ENCODE measurements at places on chromosomes 4 and X.

- DNase-seq, result no peak
Observed at GRCh38 chr4:89110541-89110985, 770 bp upstream of the TIGD2 start.

GRCh38 chr4:74161666-74162450 is 3.9 kb downstream of the MTHFD2L start:
- DNase-seq, result no peak

DNA sequence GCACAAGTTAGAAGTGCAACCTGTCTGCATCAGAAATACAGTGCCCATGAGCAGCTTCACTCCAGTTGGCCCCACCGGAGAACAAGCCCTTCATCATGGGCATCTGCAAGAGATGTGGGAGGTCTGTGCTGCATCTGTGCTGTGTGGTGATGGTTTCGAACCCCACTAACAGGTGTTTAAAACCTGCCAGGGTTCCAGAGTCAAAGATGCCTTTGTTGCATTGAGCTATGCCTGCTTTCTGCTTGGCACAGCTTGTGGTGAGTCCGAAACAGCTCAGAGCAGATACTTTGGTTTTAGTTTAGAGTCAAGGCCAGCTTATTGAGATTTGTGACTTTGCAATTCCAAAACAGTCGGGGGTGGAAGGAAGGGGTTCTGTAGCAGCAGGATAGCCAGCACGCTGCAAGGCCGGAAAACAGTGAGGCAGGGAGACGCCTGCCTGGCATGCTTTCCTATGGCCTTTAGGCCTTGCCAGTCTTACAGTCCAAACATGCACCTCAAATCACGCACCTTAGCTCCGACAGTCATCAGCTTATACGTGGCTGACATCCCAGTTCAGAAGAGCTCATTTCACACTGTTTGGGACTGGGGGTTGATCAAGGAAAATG is 21.8 kb downstream of the MAGEA9 start:
- no peak for DNase-seq

DNA sequence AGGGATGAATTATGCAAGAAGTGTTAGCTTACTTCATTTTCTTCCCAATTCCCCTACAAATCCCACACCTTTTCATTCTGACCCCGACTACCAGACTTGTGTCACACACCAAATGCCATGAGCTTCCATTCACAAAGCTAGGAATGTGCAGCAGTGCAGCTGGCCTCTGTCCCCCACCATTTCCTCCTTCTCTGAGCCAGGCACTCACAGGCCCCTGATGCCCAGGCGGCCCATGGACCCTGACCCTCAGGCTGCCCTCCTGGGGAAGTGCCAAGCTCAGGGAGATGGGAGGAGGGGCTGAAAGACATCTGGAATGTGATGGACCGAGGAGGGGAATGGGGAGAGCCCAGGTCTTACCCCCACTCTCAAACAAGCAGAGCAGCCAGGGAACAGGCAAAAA is 67.0 kb upstream of the BCOR start:
- DNase-seq, result no peak

- no peak for DNase-seq
Observed at GRCh38 chrX:129557844-129558480, 17.9 kb downstream of the OCRL start.

DNA sequence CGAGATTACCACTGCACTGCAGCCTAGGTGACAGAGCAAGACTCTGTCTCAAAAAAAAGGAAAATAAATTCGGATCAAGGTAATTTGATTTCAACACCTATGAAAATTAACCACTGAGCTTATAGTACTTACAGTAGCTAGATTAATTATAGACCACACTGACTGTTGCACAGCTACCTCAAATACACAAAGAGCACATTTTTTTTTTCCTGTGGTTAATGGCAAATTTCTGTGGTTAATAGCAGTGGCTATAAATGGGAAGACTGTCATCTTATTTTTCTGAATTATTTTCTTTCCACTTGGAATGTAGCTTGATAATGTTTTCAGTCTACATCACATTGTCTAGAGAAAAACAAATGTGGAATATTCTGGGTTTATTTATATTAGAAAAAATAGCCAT is 1661.6 kb upstream of the PCDH7 start:
- DNase-seq, result no peak

DNA sequence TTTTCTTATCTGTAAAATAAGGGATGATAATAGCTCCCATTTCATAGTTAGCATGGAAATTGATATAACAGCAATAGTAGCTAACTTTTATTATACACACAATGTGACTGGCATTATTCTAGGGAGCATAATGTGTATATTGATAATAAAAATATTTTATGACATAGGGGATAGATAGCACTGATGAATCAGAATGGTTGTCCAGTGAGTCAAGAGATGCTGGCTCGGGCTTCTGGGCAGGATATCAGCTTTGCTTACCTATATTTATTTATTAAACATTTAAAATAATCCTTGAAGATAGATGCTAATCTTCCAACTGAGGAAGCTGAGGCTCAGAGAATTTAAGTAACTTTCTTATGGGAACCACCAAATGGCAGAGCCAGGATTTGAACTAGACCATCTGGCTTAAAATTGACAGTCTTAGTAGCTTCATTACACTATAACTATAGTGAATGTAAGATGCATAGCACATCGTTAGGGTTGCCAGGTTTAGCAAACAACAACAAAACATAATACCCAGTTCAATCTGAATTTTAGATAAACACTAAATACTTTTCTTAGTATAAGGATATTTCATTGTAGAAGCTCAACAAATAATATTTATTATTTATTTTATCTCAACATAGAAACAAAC is 2.7 kb downstream of the AFP start:
- no peak for DNase-seq

DNA sequence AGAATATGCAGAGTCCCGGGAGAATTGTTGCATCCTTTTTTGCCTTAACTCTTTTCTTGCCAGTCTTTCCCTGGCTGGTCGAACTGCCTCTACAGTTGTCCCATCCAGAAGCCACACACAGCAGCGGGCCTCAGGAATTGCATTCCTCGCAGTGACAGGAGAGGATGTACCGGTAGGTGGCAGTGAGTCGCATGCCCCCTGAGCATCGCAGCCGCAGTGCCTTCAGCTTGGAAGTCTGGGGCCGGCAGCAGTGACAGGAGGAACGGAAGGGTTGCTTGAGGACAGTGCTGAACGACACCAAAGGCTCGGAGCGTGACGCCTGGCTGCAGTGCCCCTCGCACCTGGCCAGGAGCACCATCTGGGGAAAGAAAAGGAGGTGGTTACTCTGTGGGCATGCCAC is 23.5 kb downstream of the NDP start:
- DNase-seq, result peak; percentile 85

Measured in posterior cingulate gyrus (tissue), 11 donors.